Spleen (tissue), 13 donors: ENCODE measurements at places on chromosomes 7 and 10.
A peak's percentile ranks its signal among the peaks of the same experiment; 100 is the strongest.

DNA sequence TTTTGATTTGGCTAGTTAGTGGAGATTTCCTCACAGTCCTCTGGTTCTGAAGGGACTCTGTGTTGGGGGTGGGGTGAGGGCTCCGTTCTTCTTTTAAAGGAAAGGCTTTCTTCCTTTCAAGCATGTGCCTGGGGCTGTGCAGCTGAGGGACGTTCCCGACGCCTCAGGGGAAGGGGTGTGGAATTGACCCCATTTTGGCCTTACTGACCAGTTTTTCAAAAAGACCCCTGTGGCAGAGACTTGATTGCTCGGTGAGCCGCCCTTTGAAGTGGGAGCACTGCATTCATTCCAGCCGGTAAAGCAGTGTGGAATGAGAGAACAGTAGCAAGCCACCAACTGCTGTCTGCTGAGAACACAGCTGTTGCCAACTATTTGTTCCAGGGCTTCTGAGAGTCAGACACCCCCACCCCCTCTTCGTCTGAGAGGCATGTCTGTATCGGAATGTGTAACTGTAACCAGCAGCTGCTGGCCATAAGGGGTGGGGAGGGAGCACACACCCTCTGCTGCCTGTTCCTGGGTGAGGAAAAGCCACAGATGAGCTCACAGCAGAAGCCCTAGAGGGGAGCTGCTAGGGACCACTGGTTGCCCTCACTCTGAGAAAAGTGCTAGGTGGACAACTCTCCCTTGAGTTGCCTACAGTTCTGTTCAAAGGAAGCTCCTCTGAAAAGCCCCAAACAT lies 33.2 kb downstream of the WBP1L start:
- no peak for DNase-seq

DNA sequence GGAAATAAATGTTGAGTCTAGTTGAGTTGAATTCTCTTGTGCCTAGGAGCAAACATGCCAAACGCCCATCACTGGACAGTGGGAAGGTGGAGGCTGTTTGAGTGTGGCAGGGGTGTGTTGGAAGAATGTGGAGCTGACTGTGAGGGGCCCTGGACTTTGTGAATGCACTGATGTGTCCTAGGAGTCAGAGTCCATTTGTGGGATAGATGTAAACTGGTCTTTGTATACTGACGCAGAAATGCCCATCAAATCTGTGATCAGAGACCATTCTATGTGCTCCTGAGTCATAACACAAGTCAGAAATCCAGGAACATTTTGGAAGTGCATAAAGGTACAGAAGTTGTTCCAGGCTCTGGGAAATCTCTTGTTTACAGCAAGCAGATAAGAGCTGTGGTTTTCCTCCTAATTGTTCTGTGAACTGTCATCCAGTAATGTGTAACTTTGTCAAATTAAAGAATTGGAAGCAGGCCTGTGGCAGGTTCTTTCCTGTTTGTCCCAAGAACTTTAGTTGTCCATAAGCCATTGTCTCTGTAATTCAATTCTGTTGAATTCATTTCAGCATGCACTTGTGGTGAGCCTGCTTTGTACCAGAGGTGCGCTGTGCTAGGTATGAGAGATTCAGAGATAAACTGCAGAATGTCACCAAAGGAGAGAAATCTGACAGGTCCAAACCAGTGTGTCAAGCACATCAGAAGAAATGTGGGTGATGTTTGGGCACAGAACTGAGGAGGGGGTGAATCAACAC lies 7.6 kb downstream of the PRXL2A start:
- DNase-seq: no peak

DNA sequence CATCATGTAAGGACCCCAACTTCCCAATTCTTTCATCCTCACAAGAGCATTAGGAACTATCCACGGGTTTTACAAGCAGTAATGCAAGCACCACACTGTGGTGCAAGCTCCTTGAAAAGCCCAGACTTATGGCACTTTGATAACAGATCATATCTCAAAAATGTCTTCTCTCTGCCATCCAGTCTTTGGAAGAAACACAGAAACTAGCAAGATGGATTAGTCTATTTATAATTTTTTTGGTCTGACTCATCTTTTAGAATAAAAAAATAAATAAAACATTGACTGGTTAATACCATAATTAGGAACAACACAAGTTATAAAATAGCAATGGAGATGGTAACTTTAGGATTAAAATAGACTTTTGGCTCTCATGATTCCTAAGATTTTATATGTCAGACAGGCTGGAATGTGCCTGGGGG lies 49.0 kb upstream of the CALD1 start:
- DNase-seq: no peak

DNA sequence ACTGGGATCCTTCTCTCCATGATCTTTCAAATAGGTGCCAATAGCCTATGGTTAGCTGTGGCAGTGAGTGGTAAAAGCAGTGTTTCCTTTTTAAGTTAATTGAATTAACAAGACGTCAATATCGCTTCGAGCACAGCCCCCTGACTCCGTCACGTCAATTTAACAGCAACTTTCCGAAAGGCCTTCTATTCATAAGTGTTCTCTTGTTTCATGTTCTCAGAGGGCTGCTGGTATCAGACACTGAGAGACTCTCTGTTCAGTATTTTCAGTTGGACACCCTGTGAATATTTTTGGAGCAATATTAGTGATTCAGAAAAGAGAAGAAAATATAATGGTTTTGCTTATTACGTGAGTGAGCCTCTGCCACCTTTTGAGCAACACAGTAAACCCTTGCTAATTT lies 174.2 kb upstream of the INSYN2A start:
- no peak for DNase-seq

DNA sequence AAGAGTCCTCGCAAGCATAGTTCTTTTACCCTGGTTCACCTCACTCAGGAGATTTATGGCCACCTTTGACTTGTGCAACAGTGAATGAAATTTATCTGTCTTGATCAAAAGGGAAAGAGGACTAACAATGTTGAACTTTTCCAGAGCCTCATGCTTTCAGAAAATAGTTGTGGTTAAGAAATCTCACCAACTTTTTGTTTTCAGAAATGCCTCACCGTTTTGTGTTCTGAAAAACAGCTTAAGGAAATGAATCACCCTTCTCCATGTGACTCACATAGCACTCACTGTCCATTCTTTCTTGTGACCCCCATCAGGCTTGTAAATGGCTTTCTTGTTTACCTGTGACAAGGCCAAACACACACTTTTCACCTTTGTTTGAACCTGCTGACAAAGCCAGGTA lies 148.6 kb upstream of the FAM3C start:
- DNase-seq: no peak

DNA sequence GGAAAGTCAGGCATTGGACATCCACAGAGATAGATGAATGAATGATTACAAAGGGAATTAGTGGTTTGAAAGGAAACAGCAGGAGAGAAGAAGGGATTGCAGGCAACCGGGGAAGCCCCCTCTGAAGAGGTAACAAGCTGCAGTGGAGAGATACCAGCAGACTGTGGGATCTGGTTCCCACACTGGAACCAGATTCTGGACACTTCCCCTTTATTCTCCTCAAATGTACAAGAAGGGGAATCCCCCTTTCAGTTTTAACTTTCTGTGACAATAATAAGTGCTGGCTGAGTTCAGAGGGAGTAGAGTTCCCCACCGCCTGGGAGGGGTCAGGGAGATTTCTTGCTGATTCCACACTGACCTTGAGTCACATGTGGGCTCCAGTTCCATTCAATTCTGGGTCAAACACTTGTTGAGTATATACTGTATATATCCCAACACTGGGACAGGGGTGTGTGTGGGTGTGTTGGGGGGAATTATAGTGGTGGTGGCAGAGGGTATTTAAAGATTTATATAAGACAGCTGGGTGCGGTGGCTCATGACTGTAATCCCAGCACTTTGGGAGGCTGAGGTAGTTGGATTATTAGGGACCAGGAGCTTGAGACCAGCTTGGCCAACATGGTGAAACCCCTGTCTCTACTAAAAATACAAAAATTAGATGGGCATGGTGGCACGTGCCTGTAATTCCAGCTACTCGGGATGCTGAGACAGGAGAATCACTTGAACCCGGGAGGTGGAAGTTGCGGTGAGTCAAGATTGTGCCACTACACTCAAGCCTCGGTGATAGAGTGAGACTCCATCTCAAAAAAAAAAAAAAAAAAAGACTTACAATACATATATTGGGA lies 16.5 kb upstream of the DDIT4 start:
- no peak for DNase-seq

DNA sequence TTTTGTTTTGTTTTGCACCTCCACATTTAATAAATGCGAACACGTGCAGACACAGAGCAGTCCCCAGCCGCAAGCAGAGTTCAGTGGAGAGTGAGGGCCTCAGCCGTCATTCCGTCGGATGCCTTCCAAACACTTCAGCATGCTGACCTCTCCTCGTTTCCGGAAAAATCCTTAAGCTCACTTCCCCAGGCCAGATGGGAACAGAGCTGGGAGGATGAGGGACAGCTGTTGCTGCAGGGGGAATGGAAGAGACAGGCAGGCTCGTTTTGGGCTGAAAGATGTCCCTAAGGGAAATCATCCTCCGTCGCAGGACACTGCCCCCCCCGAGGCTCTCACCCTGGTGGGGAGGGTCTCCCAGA lies 17.2 kb upstream of the FGFR2 start:
- DNase-seq: peak; percentile 42

GRCh38 chr7:96734343-96734742 lies 24.7 kb upstream of the SEM1 start:
- DNase-seq: no peak
